Activated CD8-positive, alpha-beta T cell treated with anti-CD3 and anti-CD28 coated beads, Interleukin-2, amount 10 ng/mL, durations not matched to agents 7 days and 5 days (primary cell): ENCODE measurements at places on chromosomes 11 and 22. TPM values are rescaled to one million over a fixed set of nuclear protein-coding genes. Genes with fewer than 3 reads are reported as not detected.

DNA sequence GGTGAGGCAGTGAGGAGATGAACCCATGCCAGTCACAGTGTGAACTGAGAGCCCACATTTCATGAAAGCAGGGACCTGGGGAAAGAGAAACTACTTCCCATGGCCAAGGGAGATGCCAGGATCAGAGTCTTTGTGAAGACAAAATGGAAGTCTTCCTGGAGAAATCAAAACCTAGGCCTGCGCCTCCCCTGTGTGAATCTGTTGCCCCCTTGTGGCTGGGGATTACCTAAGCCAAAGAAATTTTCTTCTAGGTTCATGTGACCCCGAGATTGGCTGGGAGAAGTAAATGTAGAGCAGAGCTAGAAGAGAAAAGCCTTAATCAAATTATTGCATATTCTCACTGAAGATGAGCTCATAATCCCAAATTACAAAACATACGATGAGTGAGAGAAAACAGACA is 1075.3 kb downstream of the TBC1D22A start:
- no peaks in the 10 kb centered on the region for H3K27me3 ChIP-seq
- no peak overlapping the region for H3K4me3 ChIP-seq
- peak; percentile 22 for DNase-seq
- H3K27ac ChIP-seq: no peak overlapping the region
- H3K4me1 ChIP-seq: no peaks in the 10 kb centered on the region

- H3K27ac ChIP-seq: no peak overlapping the region
- DNase-seq: no peak
- H3K27me3 ChIP-seq: peaks cover 53% of the 10 kb centered on the region
- peaks cover 6% of the 10 kb centered on the region for H3K36me3 ChIP-seq
These were observed 1.4 kb downstream of the ADM start for GRCh38 chr11:10305964-10306918.

DNA sequence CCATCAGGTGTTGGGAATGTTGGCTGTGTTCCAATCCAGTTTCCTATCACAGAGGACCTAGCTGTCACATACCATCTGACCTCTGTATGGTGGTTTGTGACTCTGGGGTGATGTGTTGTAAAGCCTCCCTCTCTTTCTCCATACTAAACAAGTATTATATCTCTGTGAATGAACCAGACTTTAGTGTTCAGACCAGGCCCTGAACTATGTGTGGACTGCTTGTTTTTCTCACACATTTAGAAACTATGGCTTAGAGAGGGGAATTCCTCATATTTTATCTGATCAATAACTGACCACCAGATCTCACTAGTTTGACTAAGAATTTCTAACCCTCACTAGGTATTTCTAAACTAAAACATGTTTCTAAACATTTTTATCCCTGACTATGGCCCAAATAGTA is 17.5 kb downstream of the NCR3LG1 start:
- no peak overlapping the region for H3K27ac ChIP-seq
- H3K4me1 ChIP-seq: peaks cover 12% of the 10 kb centered on the region
- no peak overlapping the region for H3K4me3 ChIP-seq
- H3K36me3 ChIP-seq: peaks cover 49% of the 10 kb centered on the region
- H3K27me3 ChIP-seq: no peaks in the 10 kb centered on the region

- no peaks in the 10 kb centered on the region for H3K36me3 ChIP-seq
- no peak overlapping the region for H3K4me3 ChIP-seq
- no peak overlapping the region for H3K27ac ChIP-seq
- no peak for DNase-seq
- peaks cover 22% of the 10 kb centered on the region for H3K27me3 ChIP-seq
These were observed 120.2 kb downstream of the TRIM29 start for GRCh38 chr11:120017582-120018150.

GRCh38 chr11:23205156-23205871 is 345.0 kb upstream of the CCDC179 start:
- no peak for DNase-seq
- peaks cover 2% of the 10 kb centered on the region for H3K36me3 ChIP-seq
- H3K4me1 ChIP-seq: no peaks in the 10 kb centered on the region
- H3K4me3 ChIP-seq: no peak overlapping the region

- no peak overlapping the region for H3K27ac ChIP-seq
- H3K36me3 ChIP-seq: no peaks in the 10 kb centered on the region
- no peak overlapping the region for H3K4me3 ChIP-seq
- DNase-seq: no peak
These were observed 97.4 kb downstream of the WNT7B start for GRCh38 chr22:45879552-45879949.

GRCh38 chr22:49923445-49923844 is 5.0 kb downstream of the CRELD2 start:
- H3K27ac ChIP-seq: peak overlapping the region; percentile 39
- no peak overlapping the region for H3K4me3 ChIP-seq
- H3K4me1 ChIP-seq: peaks cover 51% of the 10 kb centered on the region
- DNase-seq: no peak
- no peaks in the 10 kb centered on the region for H3K27me3 ChIP-seq

- peaks cover 12% of the 10 kb centered on the region for H3K4me1 ChIP-seq
- DNase-seq: no peak
- H3K4me3 ChIP-seq: no peak overlapping the region
- no peaks in the 10 kb centered on the region for H3K27me3 ChIP-seq
- H3K36me3 ChIP-seq: no peaks in the 10 kb centered on the region
These were observed 43.1 kb downstream of the BUD13 start for GRCh38 chr11:116729501-116730240.

DNA sequence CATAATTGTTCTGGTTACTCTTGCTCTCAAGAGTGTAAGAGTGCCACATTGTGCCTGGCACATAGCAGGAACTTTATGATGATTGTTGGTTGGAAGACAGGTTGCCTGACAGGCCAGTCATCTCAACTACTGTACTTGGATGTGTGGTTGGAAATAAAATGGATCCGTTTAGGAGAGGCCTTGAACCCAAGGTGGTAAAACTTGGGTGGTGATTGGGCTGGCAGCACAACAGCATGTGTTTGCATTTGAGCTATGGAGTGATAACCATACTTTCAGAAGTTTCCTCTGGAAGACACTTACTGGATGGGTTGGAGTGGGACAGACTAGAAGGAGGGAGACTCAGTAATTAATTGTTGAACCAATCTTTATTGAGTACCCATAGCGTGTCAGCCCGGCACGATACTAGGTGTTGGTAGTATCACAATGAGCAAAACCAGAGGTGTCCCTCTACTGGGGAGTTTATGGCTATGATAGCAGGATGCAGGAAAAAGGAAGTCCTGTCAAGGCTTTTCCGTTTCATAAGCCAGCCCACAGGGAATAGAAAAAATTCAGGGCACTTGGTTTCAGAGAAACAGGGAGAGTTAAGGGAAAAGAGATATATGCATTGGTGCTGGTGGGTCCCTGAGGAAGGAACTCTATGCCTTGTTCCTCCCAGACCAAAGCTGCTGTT is 3.1 kb upstream of the TMEM109 start:
- no peak overlapping the region for H3K4me3 ChIP-seq
- peaks cover 45% of the 10 kb centered on the region for H3K4me1 ChIP-seq
- no peak for DNase-seq
- H3K27ac ChIP-seq: no peak overlapping the region
- peaks cover 2% of the 10 kb centered on the region for H3K36me3 ChIP-seq
- H3K27me3 ChIP-seq: peaks cover 7% of the 10 kb centered on the region

DNA sequence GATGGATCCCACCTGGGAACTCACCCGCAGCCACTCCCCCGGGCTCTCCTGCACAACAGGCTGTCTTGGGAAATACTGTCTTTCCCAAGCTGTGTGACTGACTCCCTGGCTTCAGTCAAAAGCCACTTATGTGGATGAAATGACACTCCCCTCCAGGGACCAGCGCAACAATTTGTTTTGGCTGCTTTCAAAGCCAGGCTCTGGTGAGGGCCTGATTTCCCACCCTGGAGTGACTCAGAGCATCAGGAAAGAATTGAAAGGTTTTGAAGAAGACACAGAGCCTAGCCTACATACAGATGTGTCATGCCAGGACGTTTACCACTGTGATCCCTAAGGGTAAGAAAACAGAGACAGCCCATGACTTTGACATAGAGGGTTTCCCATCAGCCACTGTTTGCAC is 550.5 kb downstream of the MIAT start:
- no peaks in the 10 kb centered on the region for H3K36me3 ChIP-seq
- no peak for DNase-seq
- H3K27me3 ChIP-seq: peaks cover 4% of the 10 kb centered on the region
- no peak overlapping the region for H3K4me3 ChIP-seq
- H3K4me1 ChIP-seq: no peaks in the 10 kb centered on the region

GRCh38 chr11:31767685-31768084 is 43.4 kb downstream of the PAX6 start:
- no peak for DNase-seq
- H3K36me3 ChIP-seq: no peaks in the 10 kb centered on the region
- no peak overlapping the region for H3K27ac ChIP-seq

GRCh38 chr22:36773935-36774334 is 2.0 kb downstream of the IFT27 start:
- no peaks in the 10 kb centered on the region for H3K27me3 ChIP-seq
- DNase-seq: no peak
- H3K27ac ChIP-seq: no peak overlapping the region

DNA sequence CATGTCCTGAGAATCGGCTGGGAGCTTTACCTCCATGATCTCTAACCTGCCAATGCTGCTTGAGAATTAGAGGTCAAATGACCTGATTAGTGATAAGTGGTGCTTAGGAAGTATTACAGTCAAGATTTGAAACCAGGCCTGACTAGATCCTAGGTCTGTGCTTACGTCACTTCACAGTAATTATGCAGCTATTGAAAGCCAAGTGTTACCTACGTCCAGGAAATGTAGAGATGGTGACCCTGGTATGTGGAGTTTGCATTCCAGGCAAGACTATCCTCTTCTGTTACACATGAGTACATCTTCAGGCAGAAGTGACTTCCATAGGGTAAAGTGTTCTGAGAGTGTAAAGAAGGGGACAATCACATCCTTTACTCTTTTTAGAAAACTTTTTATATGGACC is 530.4 kb upstream of the TENM4 start:
- no peak for DNase-seq
- no peaks in the 10 kb centered on the region for H3K27me3 ChIP-seq
- no peaks in the 10 kb centered on the region for H3K36me3 ChIP-seq
- no peak overlapping the region for H3K4me3 ChIP-seq

GRCh38 chr22:26019596-26019995 is 149.7 kb upstream of the SEZ6L start:
- H3K27ac ChIP-seq: no peak overlapping the region
- H3K36me3 ChIP-seq: no peaks in the 10 kb centered on the region
- H3K4me3 ChIP-seq: no peak overlapping the region
- no peaks in the 10 kb centered on the region for H3K4me1 ChIP-seq
- H3K27me3 ChIP-seq: no peaks in the 10 kb centered on the region

GRCh38 chr11:121132211-121132976 is 31.4 kb downstream of the TECTA start:
- H3K4me3 ChIP-seq: no peak overlapping the region
- DNase-seq: no peak
- H3K27me3 ChIP-seq: no peaks in the 10 kb centered on the region
- H3K27ac ChIP-seq: no peak overlapping the region
- H3K4me1 ChIP-seq: no peaks in the 10 kb centered on the region

GRCh38 chr11:101617735-101618332 is 34.0 kb upstream of the TRPC6 start:
- no peak overlapping the region for H3K27ac ChIP-seq
- DNase-seq: no peak
- H3K4me1 ChIP-seq: no peaks in the 10 kb centered on the region
- H3K4me3 ChIP-seq: no peak overlapping the region

DNA sequence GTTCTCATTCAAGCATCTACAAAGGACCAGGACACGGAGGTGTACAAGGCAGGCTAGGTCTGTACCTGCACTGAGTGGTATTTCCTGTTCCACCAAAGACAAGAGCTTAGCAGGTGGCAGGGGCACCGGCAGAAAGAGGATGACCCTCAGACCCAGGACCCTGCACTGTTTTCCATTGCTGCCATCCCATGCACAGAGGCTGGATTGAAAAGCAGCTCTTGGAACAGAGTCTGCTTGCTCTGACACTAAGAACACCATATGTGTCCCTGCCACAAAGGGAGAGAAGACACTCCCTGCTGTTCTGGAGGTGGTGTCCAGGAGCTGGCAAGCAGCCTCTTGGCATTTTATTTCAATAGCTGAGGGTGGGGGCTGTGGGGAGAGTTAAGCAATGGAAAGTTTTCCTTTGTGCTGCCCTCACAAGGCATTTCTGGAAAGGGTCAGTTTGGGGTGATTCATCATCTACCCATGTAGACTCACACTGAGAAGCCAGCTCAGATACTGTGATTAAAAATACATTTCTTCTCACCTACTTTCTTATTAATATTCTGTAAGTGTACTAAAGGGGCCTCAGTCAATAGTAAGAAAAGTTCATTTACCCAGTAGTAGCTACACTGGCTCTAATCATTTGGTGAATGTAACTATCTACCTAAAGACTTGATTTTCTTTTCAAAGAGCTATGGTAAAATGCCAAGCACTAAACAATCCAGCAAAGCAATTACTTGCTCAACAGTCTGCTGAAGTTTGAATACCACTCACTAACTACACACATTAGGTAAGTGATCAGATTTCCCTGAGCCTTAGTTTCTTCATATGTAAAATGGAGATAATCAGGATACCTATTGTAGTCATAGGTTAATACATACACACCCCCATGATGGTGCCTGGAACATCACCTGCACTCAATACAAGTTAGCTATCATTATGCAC is 55.2 kb downstream of the SLC1A2 start:
- no peak overlapping the region for H3K4me3 ChIP-seq
- H3K27ac ChIP-seq: no peak overlapping the region
- DNase-seq: no peak

DNA sequence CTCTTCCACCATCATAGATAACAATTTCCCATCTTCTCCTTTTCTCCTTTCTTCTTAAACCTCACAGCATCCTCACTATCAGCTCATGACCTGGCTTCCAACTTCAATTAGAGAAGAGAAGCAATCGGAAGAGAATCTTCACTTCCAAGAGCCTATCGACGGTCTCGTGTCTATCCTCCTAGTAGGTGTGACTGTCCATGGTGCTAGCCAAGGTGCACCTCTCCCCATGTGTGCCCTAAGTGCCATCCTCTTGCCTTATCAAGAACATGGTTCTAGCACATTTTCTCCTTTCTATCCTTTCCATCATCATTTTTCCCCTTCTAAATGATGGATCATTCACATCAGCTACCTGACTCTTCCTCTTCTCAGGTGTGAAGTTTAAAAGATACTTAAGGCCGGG is 5.1 kb upstream of the CUL5 start:
- H3K36me3 ChIP-seq: no peaks in the 10 kb centered on the region
- H3K4me3 ChIP-seq: no peak overlapping the region
- peaks cover 3% of the 10 kb centered on the region for H3K4me1 ChIP-seq
- H3K27ac ChIP-seq: no peak overlapping the region

- H3K4me1 ChIP-seq: no peaks in the 10 kb centered on the region
- no peaks in the 10 kb centered on the region for H3K27me3 ChIP-seq
- no peak overlapping the region for H3K4me3 ChIP-seq
- no peak for DNase-seq
These were observed 25.1 kb upstream of the LDLRAD3 start for GRCh38 chr11:35918716-35919115.

- no peak overlapping the region for H3K27ac ChIP-seq
- H3K27me3 ChIP-seq: peaks cover 3% of the 10 kb centered on the region
- no peaks in the 10 kb centered on the region for H3K36me3 ChIP-seq
These were observed 48.1 kb upstream of the FGF3 start for GRCh38 chr11:69867076-69868005.

Gene NNMT
- total RNA-seq: not detected

Gene FAM181B
- not detected for total RNA-seq

Gene VWCE
- 2.2 TPM for total RNA-seq

Gene GAB4
- not detected for total RNA-seq

Gene TUB
- not detected for total RNA-seq

Gene VPREB3
- not detected for total RNA-seq

Gene ROM1
- total RNA-seq: 2.0 TPM

Gene STIM1
- 97.3 TPM for total RNA-seq

Gene FIBIN
- total RNA-seq: not detected
